AG09319 (cell line): ENCODE measurements at places on chromosomes 7 and 10.

GRCh38 chr10:60343254-60343653, 46.4 kb downstream of the ANK3 start:
- no peak for DNase-seq

GRCh38 chr7:102313997-102314780, 27.5 kb downstream of the SH2B2 start:
- no peak for DNase-seq

- DNase-seq, result no peak
Observed at GRCh38 chr10:103055105-103055504, 137.0 kb downstream of the CNNM2 start.

DNA sequence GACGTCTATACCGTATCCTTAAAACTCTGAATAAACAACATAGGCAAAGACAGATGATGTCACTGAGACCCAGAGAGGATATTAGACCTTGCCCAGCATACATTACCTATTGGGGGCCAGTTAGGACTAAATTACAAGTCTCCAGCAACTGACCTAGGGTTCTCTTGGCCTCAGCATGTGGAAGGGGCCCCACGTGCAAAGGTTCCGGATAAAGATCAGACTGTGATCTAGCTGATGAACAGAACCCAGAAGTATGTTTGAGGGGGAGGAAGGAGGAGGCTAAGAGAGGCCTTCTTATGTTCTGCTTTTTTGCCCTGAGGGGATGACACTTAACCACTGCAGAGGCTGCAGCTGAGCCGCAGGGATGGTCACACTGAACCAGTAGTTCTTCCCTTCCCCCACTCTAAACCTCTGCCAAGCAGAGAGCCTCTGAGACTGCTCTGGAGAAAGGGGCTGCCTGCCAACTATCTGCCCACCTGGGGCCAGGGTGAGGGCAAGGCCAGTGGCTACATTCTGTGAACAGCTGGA, 24.0 kb upstream of the KMT2C start:
- DNase-seq, result no peak

DNA sequence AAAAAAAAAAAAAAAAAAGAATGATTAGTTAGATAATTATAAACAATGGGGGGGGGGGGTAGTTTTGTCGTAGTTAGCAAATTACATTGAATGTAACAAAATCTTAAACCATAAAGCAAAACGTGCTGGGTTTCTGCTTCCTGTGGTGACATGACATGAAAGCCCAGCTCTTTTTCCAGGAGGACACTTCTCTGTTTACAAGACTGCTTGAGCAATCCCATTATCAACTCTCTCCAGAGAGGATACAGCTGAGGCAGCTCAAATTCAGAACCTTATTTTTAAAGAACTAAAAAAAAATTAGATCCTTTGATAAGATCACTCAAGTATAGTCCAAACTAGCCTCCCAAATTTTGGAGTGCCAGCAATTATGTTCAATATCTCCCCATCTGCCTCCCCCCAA, 58.6 kb downstream of the ADRB1 start:
- no peak for DNase-seq

GRCh38 chr10:92712016-92712889, 22.5 kb downstream of the HHEX start:
- no peak for DNase-seq

DNA sequence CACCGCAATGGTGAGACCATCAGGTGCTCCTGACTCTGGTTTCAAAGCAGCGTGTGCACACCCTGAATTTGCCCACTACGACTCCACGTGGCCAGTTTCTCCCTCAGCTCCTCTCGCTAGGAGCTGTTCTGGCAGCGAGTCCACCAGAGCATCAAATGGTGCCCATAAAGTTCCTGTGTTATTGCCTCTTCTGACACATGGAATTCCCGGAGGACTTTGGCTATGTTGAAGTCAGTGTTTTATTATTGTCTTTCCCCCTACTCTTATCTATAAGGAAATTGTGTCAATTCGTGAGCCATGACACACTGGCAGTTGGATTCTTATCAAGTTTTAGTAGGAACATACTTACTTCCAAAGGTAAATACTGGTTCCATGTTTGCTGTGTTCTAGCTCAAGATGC, 53.9 kb upstream of the NPVF start:
- no peak for DNase-seq
